Stimulated activated CD8-positive, alpha-beta memory T cell treated with anti-CD3 and anti-CD28 coated beads, Interleukin-7, amount 100 ng/mL, for 48 hours (primary cell): ENCODE measurements at places on chromosomes 1 and 21.

GRCh38 chr1:22259551-22260282 is 116.8 kb upstream of the WNT4 start:
- no peak for DNase-seq

GRCh38 chr21:26366781-26367180 is 196.2 kb upstream of the APP start:
- DNase-seq: no peak

- DNase-seq: no peak
These were observed 13.6 kb upstream of the FAM89A start for GRCh38 chr1:231053493-231054162.

DNA sequence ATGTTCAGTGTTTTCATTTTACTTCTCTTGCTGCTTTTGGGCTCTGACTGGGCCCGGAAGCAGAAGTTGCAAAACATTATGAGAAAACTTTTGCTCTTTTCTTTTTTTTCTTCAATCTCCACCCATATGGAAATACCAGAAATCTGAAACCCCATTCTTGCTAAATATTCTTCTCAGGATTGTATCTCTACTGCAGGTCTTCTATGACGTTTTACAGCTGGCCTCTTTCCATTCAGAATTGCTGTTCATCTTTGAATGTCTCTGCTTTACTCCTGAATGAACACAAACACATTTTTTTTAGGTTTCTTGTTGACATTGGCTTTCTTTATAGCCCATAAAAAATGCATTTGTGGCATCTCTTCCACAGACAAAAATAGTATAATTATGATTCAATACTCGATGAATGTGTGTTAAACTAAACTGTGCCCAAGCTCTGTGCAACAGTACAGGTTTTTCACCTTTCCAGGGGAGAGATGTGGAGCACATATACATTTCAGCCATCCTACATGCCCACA is 18.8 kb downstream of the PTPRC start:
- no peak for DNase-seq

- no peak for DNase-seq
These were observed 25.7 kb downstream of the CRYAA start for GRCh38 chr21:43194303-43195120.

DNA sequence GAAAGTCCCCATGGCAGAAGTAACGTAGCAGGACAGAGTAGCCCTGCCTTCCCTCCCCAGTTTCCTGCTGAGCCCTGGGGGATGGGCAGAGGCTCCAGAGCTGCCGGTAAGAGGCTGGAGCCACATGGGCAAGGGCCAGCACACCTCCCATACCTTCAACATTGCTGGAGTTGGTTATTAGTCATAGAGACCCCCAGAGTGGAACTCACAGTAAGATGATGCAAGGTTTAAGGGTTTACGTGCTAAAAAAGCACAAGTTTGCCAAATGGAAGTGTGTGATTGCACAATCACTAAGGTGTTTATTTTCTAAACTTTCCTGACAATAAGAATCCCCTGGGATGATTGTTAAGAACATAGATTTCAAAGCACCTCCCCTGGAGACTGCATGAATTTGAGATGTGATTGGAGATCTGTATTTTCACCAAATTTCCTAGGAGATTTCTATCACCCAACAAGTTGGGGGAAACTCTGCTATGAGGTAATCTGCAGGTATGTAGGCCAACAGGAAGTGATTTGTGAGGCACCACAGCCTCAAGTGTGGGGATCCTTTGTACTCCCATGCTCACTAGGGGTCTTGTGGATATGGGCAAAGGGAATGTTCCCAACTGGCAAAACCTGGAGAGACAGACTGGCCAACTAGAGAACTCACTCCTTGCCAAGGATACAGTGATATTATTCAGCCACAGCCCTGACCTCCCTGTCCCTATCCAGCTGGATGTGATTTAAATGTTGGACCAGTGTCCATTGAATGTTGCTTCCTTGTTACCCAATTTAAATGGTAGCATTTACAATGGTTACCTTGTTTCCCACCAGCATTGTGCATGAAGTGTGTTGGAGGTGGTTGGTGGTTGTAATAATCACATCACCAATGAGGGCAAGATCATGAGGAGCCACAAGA is 37.1 kb upstream of the CSF1 start:
- DNase-seq: no peak

DNA sequence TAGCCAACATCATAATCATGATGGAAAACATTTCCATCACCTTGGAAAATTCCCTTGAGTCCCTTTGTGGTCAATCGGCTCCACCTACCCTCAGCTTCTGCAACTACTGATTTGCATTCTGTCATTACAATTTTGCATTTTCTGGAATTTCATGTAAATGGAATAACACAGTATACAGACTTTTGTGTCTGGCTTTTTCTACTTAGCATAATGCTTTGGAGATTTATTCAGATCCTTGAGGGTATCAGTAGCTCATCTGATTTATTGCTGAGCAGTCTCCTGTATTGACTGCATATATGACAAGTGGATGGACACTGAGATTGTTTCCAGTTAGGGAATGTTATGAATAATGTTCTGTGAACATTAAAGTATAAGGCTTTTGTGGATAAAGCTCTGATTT is 358.3 kb downstream of the USP25 start:
- no peak for DNase-seq

- no peak for DNase-seq
These were observed 17.8 kb downstream of the TMEM51 start for GRCh38 chr1:15171271-15171908.

DNA sequence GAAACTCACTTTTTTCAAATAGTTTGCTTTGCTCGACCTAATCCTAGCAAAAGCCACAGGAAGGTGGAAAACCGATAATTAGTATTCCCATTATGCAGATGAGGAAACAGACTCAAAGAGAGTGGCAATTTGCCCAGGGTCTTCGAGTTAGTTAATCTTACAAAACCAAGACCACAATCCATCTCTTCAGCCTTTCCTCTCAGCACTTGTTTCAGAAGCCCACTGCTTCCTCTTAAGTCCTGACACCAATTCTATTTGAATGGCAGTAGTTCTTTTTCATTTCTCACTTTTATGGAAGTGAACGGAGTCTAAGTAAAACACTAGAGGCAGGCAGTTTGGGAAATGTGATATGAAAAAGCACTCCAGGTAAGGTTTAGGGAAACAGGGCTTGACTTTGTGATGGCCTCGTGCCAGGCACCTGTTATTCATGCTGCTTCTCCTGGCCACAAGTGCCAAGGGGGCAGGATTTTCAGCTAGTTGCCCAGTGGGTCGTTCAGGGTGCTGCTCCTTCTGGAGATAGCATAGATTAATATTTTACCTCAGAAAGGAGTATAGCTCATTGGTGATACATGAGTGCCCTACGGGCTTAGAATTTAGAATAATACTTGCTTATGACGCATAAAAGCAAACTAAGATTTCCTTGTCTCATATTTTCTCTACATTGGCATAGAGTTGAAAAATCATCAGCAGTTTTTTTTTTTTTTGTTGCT is 76.6 kb upstream of the NRIP1 start:
- no peak for DNase-seq

DNA sequence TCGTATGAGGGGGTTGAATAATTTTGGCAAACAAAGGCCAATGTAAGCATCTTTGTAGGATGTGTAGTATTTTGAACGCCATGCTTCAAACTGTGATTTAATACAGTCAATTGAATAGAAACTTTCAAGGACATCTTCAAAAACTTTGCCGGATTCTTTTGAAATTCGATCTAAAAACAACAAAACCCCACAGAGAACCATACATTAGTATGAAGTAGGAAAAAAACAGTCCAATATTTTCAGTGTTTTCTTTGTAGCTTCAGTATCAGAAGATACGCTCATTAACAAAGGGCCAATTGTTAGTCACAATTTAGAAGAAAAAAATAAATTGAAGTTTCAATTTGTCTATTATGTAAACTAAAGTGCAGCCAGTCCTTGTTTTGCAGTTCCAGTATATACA is 20.7 kb upstream of the SYNJ1 start:
- no peak for DNase-seq

DNA sequence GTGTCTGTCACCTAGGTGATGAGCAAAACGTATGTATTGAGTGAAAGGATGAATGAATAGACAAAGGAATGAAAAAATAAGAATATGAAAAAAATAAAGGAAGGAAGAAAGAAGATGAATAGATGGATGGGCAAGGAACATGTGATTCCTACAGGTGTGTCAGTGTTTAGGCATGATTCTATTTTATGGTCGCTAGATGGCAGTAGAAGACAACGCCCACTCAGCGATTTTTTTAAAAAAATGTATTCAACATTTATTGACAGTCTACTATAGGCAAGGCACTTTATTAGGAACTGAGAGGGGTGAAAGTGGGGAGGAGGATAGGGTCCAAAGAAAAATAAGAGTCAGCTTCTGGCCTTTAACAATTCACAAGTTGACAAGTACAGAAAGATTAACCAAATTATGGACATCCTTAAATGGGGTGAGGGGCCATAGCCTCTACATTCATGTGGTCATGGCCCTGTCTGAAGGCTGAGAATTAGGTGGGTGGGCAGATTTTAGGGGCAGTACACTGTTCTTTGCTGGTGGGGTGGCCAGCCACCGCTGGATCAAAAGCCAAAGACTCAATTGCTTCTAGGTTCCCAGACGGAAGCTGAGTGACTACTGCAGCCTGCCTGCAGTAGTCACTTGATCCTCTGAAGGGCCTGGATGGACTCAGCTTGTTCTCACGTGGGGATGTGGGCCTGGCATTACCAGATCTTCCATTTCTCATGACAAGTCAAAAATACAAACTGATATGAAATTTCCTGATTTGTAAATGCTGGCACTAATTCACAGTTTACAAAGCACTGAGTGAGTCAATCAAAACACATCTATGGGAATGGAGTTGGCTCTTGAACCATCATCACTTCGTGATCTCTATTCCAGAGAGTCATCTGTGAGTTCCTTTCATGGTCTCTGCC is 83.9 kb downstream of the FASLG start:
- DNase-seq: no peak

GRCh38 chr1:116825207-116825719 is 71.0 kb downstream of the CD2 start:
- no peak for DNase-seq
